ENCODE measurements at places on chromosomes 5 and 9.

GRCh38 chr9:83986765-83987401 lies 6.3 kb downstream of the RMI1 start:
- no peak for DNase-seq

DNA sequence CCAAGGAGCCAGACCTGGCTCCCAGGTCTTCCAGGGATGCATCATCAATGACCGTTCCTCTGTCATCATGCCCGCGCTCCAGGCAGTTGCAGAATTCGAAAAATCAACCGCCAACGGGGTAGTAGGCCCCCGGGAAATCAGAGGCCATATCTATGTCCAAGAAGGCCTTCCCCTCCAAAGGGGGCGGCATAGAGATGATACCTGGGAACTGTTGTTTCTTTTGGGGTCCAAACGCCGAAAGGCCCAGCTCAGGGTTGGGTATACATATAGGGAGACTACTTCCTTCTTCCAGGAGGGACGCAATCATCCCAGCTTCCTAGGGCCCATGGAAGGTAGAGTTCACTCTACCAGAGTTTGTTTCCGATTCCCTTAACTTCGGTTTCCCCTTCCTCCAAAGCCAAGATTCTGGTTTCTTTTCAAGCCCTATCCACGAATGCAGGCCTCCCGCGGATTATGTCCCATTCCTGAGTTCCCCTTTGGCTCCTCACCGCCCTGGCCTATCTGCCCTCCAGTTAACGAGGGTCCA lies 754 bp downstream of the DCAF12 start:
- no peak for DNase-seq

DNA sequence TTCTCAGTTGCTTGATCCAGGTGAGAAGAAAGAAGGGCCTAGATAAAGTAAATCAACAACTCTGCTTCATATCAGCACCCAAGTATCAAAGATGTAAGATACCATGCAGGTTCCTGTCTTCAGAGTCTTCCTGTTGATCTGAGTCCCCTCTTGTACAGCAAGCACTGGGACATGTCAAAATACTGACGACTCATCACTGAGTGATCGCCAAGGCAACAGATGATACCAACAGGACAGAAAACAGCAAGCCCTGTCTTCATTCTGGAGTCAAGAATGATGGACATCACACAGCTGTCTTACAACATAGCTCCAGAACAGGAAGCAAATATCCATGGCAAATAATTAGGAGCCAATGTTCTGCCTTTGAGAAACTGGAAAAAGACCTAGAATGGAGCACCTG lies 83.7 kb downstream of the TARS1 start:
- no peak for DNase-seq

- DNase-seq: no peak
Measured at GRCh38 chr5:158451203-158451992, 592.5 kb upstream of the CLINT1 start.

GRCh38 chr5:36796155-36796554 lies 80.4 kb upstream of the NIPBL start:
- no peak for DNase-seq

GRCh38 chr9:36213989-36214388 lies 23.3 kb downstream of the CLTA start:
- DNase-seq: no peak

- DNase-seq: no peak
Measured at GRCh38 chr5:177552839-177553455, 1.4 kb downstream of the FAM193B start.

- peak; percentile 77 for DNase-seq
Measured at GRCh38 chr9:35882263-35882848, 12.2 kb upstream of the OR13J1 start.

DNA sequence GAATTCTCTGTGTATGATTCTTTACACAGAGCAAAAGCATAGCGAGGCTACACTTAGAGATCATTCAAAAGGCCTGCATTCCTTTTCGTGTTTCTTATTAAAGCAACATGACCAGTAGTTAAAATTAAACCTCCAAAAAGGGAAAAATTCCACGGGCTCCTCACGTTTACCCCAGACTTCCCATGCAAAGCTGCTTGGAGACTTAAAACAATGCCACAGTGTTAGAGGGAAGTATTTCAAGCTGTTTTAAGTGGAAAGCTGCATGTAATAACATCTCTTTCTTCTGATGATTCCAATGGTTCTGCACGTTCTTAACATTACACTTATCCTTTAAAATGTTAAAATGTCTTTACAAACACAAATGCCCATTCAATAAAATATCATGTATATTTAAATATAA lies 405.2 kb downstream of the SEMA5A start:
- no peak for DNase-seq

DNA sequence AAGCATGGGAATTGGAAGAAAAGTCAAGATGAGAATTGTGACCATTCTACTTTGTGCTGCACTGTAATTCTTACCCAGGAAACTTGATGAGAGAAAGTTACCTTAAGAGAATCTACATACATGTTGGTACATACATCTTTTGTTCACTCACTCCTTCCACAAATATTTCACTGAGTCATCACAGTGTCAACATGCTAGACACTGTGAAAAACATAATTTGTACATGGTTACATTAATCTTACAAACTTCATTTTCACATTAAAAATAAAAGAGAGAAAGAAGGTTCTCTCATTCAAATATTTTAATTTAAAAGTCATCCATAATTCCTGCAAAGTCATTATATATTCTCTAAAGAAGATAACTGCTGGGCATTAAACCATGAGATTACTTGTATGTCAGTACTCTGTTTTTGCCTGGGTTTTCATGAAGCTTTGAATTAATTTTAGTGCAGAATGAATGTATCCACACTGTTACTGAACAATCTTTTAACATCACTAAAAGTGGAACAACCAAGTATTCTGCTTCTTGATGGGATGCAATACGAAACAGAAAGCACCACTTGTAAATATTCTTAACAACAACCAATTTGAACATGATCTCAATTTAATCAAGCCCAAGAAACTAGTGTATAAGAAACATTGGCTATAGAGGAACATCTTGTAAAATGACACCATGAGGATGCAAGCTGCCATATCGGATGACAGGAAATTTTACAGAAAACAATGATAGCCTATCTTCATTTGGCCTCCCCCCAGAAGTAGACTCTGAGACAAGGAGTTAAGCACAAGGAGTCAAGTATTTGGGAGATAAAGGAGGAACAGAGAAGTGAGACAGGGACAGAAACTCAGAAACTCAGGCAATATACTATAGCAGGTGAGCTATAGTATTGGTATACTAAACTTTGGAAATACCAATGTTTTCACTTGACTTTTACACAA lies 28.4 kb downstream of the ERP44 start:
- DNase-seq: no peak

DNA sequence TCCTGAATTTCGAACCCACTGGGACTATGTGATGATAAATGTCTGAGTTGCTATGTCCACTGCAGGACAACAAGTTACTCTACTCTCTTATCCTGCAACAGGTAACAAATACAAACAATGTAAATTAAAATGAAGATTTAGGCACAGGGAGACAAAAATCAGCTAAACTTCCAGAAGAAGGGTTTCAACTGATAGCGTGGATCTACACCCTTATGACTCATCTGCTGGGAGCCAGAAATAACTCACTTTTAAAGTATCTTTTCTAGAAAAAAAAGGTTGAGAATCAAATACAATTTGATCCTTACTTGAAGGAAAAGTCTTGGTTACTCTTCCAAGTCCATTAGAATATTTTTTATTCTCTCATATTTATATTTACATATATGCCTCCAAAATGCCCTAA lies 21.4 kb downstream of the PJA2 start:
- DNase-seq: no peak

DNA sequence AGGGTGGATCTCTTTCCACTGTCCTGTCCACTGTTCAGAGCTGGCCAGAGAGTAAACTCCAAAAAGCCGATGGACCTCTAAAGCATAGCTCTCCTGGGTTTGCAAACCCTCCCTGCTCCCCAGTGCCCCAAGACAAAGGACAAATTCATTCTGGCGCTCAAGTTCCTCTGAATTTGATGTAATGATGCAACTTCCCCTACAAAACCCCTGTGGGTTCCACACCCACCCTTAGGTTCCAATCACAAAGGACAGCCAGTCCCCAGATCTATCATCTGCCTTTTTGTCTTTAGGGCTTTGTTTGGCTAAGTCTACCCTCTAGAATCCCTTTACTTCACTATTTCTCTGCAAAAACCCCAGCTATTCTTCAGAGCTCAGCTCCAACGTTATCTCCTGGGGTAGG lies 57.4 kb upstream of the SLC25A51 start:
- no peak for DNase-seq

GRCh38 chr5:173035904-173036707 lies 20.0 kb upstream of the CREBRF start:
- no peak for DNase-seq

GRCh38 chr9:71820403-71820921 lies 52.1 kb upstream of the CEMIP2 start:
- no peak for DNase-seq

DNA sequence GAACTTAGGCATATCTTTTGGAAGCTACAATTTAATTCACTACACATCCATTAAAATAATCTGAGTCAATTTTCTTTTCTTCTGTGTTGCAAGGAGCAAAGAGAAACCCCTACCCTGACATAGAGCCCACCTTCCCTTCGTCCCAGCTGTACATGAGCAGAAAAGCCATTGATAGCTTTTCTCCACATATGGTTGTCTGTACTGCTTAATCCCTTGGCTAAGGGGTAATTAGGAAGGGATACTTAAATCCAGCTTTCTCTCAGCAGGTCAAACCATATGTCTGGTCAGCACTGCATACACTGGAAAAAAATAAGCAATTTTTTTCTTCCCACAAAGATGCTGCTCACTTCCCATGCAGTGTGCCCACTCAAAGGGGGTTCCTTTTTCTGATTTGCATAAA lies 94.7 kb upstream of the RAD23B start:
- no peak for DNase-seq

DNA sequence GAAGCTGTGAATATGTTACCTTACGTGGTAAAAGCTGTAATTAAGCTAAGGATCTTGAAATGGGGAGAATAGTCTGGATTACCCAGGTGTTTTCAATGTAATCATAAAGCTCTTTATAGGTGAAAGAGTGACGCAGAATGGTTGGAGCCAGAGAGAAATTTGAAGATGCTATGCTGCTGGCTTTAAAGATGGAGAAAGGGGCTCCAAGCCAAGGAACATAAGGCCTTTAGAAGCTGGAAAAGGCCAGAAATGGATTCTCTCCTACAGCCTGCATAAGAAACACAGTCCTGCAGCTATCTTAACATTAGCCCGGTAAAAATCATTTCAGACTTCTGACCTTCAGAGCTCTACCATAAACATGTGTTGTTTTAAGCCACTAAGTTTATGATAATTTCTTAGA lies 243.3 kb upstream of the VLDLR start:
- no peak for DNase-seq

- no peak for DNase-seq
Measured at GRCh38 chr9:116870566-116870965, 183.5 kb downstream of the TRIM32 start.

- DNase-seq: no peak
Measured at GRCh38 chr9:37210737-37211523, 90.6 kb downstream of the ZCCHC7 start.

- DNase-seq: peak; percentile 44
Measured at GRCh38 chr5:73451224-73452130, 2.9 kb upstream of the FOXD1 start.

DNA sequence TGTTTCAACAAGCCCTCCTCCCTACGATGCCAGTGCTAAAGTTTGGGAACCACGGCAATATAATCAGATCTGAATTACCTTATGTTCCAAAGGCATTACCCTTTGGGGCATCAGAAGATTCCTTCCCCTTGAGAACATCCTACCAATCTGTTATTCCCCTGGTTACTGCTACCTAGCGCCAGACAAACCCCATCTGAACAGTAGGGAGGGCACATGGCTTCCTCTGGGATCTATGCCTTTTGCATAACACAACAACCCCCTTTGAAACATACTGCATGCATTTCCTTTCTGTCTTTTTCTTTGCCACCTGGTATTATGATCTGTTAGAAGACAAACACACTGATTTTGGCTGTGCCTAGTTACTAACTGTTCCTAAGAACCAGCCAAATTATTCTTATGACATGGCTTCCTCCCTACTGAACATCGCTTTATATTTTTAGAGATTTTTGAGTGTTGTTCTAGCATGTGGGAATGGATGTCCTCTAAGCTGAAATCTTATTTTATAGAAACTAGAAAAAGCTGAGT lies 103.9 kb upstream of the DAPK1 start:
- DNase-seq: no peak

- DNase-seq: no peak
Measured at GRCh38 chr9:128642675-128643245, 13.9 kb downstream of the DYNC2I2 start.

DNA sequence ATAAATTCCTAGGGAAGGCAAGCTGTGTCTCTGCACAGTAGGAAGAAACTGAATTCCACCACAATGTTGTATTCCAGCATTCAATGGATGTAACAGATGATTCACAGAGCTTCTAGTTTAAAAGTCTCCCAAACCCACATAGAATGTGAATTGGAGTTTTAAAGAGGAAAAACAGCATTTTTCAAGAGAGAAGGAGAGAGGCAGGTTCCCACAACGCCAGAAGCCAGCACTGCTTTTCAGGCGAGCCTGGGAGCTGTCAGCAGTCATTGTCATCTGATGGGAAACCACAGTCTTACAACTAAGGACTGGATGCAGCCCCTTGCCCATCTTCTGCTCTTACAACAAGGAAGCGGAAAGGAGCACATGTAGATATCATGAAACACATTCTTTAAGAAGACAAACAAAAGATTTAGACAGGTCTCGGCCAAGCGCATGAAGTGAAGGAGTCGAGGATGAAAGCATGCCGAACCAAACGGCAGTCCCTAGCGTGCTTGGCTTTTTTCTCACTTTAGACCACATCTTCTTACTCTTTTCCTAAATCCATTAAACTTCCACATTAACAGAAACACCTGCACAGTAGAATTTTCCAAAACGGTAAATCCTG lies 638 bp downstream of the DIRAS2 start:
- DNase-seq: no peak

DNA sequence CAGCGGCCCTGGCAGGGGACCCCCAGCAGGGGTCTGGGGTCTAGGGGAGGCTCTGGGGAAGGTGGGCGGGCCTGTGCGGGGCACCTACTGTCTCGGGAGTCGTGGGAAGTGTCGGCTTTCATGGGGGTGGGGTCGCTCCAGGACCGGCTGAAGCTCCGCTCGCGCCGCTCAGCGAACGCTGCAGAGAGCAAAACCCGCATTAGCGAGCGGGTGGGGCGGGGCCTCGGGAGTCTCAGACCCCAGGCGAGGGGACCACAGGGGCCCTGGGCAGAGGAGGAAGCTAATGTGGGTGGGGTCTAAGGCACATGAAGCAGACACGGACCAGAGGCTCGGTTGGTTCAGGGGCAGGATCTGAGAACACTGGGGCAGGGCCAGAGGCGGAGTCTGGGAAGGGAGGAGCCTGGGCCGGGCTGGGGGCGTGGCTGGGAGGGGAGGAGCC lies 5.5 kb downstream of the NSMF start:
- DNase-seq: no peak

- DNase-seq: no peak
Measured at GRCh38 chr9:127943011-127943662, 5.5 kb upstream of the DPM2 start.

DNA sequence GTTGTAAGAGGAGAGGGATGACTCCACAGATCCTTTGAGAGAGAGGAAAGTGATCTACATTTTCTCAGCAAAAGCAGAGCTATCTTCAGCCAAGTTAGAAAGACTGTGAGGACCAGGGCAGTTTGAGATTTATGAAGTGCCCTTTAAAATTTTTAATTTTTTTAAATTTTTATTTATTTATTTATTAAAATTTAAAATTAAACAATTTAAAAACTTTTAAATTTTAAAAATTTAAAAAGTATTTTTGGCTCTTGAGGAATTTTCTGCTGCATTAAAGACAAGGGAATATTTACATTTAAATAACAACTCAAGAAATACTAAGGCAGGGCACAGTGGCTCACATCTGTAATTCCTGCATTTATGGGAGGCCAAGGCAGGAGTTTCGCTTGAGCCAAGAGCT lies 30.4 kb upstream of the OCLN start:
- no peak for DNase-seq

- no peak for DNase-seq
Measured at GRCh38 chr5:159206368-159206767, 3.0 kb downstream of the RNF145 start.

All from naive thymus-derived CD8-positive, alpha-beta T cell (primary cell).